ENCODE measurements at places on chromosomes 11 and 22.

- DNase-seq = no peak
These were observed 602.6 kb downstream of the NTM start for GRCh38 chr11:131973061-131973460.

- no peak for DNase-seq
These were observed 40.7 kb downstream of the CSTPP1 start for GRCh38 chr11:46977038-46977813.

- DNase-seq = no peak
These were observed 5.8 kb downstream of the SGSM3 start for GRCh38 chr22:40376149-40376548.

DNA sequence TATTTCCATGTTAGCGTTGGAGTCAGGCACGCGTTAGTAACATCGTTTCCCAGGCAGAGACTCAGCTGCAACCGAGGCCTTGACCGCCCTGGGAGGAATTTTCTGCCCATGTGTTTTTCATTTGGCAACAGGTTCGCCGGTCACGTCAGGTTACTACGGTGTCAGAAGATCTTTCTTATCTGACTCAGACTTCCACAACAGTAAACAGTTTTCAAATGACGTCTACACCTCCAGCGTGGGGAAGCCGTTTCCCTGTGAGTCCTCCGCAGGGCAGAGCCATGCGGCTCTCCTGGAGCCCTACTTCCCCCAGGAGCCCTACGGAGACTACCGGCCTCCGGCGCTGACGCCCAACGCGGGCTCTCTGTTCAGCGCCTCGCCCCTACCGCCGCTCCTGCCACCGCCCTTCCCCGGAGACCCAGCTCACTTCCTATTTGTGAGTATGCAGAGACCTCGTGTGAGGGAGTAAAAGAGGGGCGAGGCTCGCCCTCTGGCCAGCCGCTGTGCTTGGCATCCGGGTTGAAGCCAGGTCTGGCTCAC, 14.3 kb upstream of the POU2AF3 start:
- peak; percentile 33 for DNase-seq

DNA sequence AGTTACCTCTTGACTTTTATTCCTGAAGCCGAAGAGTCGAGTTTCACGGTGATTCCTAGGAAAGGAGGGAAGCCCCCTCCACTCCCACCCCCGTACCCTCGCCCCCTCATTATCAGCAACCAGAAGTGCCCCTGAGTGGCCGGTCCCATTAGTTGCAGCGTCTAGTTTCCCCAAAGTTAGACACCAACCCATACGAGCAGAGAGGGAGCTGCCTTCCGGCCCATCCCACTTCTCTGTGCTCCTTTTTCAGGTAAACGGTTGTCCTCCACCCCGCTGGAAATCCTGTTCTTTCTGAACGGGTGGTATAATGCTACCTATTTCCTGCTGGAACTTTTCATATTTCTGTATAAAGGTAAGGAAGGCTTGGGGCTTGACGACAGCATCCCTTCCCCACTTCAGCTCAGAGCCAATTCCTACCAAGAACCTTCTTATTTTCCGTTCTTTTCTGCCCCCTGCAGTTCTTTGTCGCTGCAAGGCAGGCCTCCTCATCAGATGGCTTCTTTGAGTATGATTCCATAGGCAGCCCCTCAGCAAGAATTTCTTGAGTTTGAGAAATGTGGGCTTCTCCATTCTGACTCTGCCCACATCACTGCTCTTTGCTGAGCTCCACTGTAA, 701 bp downstream of the TMEM216 start:
- no peak for DNase-seq

GRCh38 chr11:45852712-45853101, 5.4 kb downstream of the CRY2 start:
- peak; percentile 53 for DNase-seq

GRCh38 chr22:29306175-29306834, at the start of gene GAS2L1:
GAS2L1 (plus strand) TSS chr22:29306650; CDS start chr22:29308106, 1,456 bp downstream.
- DNase-seq = peak; percentile 90

GRCh38 chr11:93560199-93560932, 17.2 kb upstream of the SMCO4 start:
- no peak for DNase-seq

DNA sequence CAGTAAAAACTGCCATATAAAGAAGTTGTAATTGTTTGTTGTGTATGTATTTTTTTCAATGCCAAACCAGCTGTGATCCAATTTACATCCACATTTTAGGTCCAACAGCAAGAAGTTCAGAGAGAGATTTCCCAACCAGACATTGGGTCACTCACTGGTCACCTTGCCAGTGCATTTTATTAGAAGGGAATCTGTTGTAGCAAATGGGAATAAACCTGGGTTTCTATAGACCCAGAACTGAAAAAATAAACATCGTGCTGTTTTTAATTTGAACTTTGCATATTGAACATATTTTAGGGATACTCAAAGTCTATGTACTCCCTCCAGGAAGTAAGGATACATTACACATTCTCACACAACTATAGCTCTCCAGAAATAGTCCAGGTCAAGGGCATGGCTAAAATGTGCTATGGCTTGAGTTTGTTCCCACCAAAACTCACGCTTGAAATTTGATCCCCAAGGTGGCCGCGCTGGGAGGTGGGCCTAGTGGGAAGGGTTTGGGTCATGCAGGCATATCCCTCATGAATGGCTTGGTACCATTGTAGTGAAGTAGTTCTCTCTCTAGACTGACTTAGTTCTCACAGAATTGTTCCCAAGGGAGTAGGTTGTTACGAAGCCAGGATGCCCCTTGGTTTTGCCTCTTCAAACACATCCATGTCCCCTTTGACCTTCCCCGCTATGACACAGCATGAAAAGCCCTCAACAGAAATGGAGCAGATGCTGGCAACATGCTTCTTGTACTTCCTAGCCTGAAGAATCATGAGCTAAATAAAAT, 90.9 kb downstream of the RRAS2 start:
- DNase-seq = no peak

DNA sequence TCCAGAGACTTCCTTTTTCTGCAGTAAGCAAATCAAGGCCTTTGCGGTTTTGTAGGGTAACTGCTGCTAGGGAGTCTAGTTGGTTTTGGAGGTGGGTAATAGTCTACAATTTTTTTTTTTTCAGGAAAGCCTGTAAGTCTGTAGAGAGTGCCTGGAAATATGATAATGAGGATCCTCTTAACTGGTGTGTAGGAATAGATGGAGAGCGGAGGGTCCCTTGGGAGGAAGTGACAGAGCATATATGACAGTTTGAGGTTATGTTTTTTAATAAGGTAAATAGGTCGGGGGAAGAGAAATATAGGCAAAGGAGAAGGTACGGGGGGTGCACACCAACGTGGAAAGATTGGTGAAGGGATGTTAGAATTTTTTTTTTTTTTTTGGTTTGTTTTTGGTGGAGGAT, 25.9 kb downstream of the ZNF195 start:
- DNase-seq = no peak

DNA sequence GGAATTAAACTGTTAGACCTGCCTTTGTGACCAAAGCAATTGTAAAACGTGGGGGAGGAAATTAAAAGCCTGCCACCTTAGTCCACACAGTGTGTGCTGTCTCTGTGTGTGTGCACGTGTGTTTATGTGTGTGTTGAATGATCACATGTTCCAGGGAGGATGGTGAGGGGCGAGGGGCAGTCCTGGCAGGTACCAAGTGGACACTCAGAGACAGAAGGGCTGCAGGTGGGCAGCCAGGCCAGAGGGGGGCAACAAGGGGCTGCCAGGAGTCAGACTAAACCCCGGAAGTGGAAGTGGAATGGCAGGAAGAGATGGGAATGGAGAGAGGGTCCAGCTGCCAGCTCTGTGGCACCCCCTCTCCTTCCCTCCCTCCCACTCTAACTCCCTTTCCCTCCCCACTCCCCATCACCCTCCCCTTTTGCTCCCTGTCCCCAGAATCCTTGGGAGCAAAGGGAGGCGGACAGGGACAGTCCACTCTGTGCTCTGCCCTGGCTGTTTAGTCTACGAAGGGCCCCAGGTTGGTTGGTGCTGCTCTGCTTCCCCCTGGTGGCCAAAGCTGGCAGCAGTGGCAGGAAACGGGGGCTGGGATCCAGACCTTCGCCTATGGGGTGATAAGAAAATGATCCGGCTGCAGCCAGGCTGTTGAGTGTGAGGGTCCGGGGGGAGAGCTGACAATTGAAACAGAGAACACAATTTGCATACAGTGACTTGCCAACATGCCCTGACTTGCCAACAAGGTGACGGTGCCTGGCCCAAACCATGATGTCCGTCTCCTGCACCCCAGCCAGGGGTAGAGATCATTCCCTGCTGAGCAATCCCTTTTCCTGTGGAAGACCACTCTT, 24.4 kb downstream of the P2RY2 start:
- peak; percentile 82 for DNase-seq

- DNase-seq = no peak
These were observed 51.1 kb downstream of the MCM5 start for GRCh38 chr22:35450824-35451569.

DNA sequence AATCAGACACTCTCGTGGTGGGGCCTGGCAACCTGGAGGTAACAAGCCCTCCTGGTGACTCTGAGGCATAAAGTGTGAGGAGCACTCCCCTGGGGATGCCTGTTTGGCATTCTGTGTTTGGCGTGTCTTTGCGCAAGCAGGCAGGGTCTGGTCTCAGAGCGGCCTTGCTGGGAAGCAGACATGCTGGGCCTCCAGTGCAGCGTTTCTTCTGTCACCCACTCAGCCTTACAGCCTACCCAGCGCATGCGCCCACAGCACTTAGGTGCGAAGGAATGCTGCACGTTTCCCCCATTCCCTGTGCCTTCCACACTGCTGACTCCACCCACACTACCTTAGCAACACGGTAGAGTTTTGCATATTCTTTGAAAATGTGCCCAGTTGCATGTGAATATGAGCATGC, 7.4 kb upstream of the CXCR5 start:
- DNase-seq = no peak

DNA sequence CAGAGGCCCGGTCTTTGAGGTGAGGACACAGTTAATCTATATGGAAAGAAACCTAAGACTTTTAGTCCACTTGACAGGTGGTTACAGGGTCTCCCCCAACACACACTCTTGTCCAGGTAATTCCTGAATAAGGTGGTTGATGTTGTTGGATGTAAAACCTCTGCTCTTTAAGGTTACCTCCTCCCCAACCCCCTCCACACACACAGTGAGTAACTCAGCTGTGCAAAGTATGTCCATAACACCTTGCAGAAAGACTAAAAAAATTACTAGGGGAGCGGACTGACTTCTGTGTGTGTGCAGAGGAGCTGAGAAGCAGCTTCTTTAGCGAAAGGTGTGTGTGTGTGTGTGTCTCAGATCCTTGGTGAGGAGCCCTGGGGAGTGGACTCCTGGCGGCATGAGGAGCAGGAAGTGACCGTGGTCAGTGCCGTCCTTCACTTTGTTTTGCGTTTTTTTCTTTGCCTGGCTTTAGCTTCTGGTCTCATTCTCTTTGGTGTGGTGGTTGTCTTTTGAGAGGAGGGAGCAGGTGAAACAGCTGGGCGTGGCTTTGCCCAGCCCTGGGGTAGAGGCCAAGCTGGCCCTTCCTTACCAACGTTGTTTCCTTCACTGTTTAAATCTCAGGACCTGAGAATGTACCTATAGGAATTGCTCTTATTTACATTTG, 1.7 kb downstream of the ZBED4 start:
- no peak for DNase-seq

GRCh38 chr11:2512431-2513407, 67.9 kb downstream of the KCNQ1 start:
- no peak for DNase-seq

DNA sequence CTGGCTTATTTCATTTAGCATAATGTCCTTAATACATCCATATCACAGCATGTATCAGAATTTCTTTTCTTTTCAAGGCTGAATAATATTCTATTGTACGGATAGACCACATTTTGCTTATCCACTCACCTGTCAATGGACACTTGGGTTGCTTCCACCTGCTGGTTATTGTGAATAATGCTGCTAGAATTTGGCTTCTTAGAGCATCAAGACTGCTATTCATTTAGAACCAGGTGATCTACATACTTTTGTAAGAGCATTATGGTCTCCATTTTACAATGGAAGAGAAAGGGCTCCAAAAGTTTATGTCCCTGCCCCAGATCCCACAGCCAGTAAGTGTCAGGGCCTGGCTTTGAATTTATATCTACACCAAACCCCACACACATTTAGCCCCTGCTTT, 100.7 kb upstream of the CD82 start:
- no peak for DNase-seq

GRCh38 chr22:49268924-49269323, 558.7 kb downstream of the BRD1 start:
- no peak for DNase-seq

All from heart right ventricle (tissue), 16 donors.